Trophoblast cell (in vitro differentiated cells and primary cell): ENCODE measurements at places on chromosomes 1 and 21.
A peak's percentile ranks its signal among the peaks of the same experiment; 100 is the strongest.

DNA sequence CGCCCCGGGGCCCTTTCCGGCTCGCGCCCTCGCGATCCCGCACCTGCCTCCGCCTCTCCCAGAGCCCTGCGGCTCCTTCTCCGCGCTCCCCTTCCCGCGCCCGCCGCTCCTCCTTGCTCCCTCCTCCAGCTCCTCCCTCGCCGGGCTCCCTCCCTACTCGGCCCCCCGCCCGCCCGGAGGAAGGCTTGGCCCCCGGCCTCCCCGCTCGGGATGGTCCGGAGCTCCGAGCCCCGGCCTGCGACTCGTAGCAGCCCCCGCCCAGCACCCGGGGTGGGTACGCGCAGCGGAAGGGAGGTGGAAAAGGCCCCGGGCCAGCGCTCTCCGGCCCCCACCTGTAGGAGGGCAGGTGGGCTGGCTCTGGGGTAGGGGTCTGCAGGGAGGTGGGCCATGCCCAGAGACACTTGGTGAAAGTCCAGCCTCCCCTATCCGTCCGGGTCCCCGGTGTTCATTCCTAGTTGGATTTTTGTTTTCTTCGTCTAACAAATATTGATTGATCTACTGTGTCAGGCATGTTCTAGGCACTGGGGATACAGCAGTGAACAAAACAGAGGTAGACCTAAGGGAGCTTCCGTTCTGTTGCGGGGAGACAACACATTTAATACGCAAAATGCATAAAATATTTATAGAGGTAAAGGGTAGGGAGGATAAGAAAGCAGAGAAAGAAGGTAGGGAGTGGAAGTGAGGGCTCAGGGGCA lies at the start of gene HTR1D:
HTR1D (minus strand) TSS at position 82 of the 695 bp plus-strand sequence. CDS start 23,283 bp downstream, outside the sequence.
- no peak for DNase-seq

DNA sequence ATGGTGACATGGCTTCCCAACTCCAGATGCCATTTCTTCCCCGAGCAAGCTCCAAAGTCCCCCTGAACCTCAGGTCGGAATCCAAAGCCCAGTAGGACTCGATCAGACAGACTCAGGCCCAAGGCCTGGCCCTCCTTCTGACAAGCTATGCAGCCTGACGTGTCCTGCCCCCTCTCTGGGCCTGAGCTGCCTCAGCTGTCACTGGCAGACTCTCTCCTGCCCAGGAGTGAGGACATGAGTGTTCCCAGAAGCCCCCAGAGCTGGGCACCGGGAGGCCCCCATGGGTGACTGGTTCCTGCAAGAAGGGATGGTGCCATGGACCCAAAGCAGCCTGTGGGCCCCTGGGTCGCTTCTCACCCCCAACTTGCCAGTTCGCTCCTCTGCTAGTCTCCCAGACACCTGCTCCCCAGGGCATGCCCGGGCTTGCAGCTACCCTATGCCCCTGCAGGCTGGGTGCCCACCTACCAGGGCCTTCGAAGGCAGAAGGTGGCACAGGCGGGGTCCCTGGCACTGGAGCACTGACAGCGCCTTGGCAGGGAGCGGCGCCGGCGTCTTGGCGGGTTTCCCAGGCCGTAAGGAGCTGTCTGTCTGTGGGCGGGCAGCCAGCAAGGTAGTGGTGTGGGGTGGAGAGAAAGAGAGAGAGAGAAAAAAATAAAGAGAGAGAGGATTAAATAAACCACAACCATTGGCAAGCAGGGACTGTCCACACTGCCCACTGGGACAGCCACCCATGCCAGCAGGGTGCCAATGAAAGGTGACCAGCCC lies 2.3 kb downstream of the EDN2 start:
- no peak for DNase-seq

DNA sequence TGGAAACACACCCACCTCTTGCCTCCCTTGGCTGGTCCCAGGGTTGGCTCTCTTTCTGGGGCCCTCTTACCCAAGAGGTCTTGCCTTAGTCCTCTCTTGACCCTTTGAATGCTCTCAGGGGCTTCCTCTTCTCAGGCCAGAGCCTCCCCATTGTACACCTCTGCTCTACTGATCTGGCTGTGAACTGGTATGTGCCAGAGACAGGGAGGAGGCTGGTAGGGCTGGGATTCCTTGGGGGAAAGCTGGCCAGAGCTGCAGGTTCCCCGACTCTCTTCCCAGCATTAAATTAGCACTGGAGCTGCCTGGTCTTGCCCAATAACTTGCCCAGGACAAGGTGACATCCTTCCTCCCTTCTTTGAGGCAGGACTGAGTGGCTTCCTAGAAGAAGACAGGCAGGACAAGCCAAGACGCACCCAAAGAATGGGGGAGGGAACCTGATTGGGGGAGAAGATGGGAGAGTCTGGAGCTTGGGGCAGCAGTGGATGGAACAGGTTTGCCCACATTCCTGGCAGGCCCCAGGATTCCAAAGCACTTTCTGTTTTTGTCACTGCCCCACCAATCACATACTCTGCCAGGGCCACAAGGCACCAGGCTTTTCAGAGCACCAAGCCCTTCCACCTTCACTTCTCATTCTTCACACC lies 37.2 kb upstream of the CITED4 start:
- DNase-seq = peak; percentile 33

- DNase-seq = peak; percentile 35
These were observed 9.0 kb upstream of the FAM131C start for GRCh38 chr1:16082283-16083038.

DNA sequence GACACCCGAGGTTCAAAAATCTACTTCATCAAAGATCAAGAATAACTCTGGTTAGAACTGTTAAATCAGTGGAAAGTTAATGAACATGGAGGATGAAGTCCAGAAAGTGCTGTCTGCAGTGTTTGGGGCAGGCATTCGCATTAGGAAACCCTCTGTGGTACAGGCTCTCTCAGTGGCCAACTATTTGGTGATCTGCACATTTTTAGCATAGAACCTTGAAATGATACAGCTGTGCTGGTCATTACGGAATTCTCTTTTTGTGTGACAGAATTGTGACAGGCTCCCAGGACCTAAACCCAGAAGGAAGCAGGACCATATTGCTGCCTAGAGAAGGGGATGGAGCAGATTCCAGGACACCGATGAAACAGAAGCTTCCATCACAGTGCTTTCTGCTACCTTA lies 89.0 kb downstream of the SLC45A1 start:
- DNase-seq = no peak

- DNase-seq = no peak
These were observed 15.6 kb upstream of the CA6 start for GRCh38 chr1:8930116-8930515.

- peak; percentile 45 for DNase-seq
These were observed 41.0 kb upstream of the COL18A1 start for GRCh38 chr21:45363921-45364467.

- no peak for DNase-seq
These were observed 384.2 kb upstream of the DUSP10 start for GRCh38 chr1:222126052-222126451.

DNA sequence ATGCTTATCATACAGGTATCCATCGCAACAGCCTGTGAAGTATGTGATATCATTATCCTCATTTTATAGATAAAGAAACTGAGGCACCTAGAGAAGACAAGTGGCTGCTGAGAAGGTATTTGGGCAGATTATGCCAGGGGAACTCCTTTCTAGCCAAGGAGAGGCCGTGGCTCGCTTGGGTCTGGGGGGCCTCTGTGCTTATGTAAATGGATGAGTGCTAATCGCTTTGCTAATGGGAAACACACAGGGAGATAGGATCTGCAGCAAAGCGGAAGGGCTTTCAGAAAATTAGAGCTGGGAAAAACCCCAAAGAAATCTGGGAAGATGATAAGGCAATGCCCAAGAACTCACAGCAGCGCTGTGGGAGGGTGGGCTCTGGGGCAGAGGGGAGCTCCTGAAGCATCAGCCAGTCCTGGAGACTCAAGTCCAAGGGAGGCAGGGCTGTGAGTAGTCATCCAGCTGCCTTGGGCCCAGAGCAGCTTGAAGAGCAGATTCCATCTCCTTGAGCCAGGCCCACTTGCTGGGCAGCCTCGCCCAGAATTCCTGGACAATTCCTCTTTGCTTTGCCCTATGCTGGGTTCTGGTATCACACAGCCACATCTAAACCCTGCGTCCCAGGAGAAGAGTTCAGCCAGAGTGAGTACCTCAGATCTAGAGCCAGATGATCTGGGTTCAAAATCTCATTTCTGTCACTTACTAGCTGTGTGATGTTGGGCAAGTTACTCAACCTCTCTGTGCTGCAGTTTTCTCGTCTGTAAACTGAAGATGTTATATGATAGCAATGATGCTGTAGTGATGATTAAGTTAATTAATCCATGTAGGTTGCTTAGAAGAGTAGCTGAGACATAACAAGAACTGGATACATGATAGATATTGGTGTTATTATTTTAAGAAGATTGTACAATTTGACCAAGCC lies 36.7 kb downstream of the FOXD2 start:
- peak; percentile 65 for DNase-seq

DNA sequence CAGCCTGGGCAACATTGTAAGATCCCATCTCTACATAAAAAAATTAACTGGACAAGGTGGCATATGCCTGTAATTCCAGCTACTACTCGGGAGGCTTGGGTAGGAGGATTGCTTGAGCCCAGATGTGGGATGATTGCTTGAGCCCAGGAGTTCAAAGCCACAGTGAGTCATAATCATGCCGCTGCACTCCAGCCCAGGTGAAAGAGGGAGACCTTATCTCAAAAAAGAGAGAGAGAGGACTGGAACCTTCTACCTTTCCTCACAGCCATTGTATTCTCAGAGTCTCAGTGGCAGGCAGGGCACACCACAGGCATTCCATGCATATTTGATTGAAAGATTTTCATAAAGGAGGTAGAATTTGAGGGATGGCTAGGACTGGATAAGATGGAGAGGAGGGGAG lies 78.4 kb downstream of the KIF14 start:
- peak; percentile 88 for DNase-seq

DNA sequence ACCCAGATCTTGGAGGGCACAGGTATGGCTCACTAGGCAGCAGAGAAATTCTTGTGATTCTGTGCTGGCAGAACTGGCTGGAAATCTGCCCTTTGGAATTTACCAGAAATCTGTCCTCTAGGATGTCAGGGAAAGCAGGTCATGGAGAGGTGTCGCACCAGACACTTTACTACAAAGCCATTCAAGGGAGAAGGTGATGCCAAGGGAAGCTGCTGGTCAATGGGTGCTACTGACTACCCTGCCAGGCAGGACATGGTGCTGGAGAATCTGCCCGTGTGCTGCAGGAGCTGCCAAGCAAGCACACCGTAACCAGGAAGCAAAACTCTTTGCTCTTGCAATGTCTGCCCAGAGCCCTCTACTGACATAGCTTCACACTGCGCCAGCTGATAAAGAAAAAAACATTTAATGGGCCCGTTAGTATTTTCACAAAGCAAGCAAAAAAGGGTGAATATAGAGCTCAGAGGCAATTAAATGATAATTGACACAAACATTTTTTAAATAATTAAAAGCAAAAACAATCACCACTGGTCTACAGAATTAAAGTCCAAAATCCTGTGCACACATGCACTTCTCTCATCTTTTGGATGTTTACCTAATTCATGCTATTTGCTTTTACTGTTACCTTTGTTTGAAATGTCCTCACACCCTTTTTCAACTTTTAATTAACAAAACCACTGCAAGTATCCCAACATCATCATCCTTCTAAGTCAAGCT lies 7.2 kb upstream of the FBXO28 start:
- DNase-seq = peak; percentile 16

DNA sequence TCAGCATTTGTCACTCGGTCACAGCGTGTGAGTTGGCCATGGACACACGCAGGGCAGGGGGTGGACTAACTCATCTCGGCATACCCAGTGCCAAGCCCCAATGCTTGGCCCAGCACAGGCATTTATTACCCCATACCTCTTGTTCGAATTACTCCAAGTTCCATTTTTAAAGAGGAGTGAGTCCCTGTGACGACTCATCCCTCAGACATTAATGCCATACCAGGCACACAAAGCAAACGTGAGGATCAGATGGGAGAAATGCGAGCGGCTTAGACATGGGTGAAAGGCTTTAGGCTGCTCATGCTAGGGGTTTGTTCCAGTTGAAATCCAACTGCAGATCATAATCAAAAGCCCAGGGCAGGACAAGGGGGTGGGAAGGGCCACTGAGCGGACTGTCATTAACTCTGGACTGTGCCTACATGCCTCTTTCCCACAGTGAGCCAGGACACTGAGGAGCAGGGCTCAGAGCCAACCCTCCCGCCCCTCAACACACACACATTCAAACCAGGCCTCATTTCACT lies 118.5 kb upstream of the NGF start:
- DNase-seq = peak; percentile 81

DNA sequence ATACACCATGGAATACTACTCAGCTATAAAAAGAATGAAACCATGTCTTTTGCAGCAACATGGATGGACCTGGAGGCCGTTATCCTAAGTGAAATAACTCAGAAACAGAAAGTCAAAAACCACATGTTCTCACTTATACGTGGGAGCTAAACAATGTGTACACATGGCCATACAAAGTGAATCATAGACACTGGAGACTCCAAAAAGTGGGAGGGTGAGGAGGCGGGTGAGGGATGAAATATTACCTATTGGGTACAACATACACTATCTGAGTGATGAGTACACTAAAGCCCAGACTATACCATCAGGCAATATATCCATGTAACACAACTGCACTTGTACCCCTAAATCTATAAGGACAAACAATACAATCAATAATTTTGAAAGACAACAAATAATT lies 39.5 kb upstream of the FAM20B start:
- no peak for DNase-seq

DNA sequence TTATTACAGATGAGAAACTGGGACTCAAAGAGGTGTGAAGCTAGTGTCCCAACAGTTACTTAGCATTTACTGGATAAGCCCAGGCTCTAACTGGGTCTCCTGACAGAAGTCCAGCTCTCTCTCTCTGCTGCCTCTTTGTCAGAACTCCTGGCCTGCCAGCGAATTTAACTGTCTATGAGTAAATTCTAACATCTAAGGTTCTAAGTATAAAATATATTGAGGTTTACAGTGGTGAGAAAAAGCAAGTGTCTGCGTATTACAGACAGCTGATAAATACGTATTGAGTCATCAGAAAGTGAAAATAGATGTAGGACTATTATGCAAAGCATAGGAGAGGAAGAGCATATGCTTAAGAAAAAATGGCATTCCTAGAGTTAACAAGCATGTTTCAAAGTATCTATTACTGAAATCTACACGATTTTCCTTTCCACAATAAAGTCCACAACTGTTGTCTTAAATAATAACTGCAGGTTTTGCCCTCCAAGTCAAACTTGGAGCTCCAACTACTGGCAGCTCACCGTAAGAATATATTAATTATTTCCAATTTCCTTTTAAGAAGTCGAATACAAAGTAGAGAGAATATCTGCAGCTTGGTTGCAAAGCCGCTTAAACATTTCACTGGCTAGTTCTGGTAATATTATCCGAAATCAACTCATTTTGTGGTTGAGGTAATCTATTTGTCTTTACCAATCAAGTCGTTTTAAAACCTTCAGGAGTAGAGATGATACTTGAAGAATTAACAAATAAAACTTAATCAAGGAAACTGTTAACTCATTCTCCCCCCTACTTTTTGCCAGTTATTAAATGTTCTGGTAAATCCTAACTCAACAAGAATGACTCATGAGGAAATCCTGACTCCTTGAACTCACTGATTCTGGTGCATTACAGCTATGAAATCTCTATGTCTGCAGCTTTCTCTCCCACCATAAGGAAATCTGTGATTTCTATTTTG lies 1.4 kb upstream of the RGS2 start:
- DNase-seq = peak; percentile 27

GRCh38 chr1:87358219-87358618 lies 29.5 kb downstream of the LMO4 start:
- DNase-seq = no peak
